BJ (cell line): ENCODE measurements at places on chromosomes 4 and X.

- DNase-seq, result peak; percentile 2
Measured at GRCh38 chr4:82268050-82268825, 105.6 kb downstream of the HNRNPD start.

DNA sequence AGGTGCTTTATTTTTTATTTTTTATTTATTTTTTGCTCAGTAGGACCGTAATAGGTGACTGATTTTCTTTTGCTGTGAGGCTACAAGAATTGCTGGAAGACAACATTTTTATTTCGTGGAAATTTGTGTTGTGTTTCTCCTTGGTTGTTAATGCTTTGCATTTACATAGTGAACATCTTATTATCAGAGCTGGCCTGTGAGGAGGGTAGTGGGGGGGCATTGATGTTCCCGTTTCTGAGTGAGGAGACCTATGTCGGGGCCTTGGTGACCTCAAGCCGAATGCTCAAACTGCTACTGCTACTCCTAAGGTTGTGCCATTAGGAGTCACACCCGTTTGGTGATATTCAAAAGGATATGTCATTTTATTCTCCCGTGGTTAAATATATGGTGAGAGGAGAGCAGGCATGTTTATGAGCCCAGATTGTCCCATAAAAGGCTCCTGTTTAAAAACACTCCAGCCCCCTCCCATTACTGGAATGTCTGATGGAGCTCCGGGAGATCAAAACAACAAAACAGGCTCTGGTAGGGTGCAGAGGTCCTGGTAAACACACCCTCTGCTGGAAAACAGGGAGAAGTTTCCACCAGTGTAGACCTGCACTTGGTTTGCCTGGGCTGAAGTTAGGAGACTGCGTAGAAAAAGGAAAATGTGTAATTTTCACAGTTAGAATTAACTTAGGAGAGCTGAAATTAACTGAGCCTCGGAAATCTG lies 5.6 kb downstream of the PDGFRA start:
- no peak for DNase-seq

DNA sequence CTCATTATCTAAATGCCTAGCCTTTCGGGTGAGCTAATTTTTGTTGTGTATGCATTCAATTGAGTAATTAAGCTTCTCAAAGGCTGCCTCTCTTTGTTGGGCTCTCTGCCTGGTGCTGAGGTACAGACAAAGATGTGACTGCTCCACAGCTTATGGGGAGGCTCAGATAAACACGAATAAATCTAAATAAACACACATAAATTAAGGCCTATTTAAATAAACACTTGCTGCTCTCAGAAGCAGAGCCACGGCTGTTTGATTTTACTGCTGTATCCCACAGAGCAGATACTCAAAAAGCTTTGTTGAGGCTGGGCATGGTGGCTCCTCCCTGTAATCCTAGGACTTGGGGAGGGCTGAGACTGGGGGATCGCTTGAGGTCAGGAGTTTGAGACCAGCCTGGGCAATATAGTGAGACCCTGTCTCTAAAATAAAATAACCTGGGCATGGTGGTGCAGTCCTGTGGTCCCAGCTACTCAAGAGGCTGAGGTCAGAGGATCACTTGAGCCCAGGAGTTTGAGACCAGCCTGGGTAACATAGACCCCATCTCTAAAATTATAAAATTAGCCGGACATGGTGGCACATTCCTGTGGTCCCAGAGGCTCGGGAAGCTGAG lies 8.4 kb upstream of the CD99 start:
- DNase-seq, result no peak

DNA sequence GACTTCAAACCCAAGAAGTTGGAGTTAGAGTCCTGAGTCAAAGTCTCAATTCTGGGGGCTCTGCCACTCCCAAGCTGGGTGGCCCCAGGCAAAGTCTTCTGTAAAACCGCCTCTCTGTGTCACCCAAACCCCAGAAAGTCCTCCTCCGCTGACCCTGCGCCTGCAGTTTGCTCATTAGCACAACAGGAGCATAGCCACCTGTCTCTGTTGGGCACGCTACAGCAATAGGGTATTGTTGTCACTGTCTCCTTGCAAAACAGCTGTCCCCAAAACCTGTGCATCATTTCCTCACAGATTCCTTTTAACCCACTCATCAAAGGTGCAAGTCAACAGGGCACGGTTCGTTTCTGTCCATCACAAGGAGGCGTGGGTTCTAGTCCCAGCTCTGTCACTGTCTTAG lies 8.0 kb upstream of the DGAT2L6 start:
- DNase-seq, result no peak

- no peak for DNase-seq
Measured at GRCh38 chr4:40246011-40246900, 49.4 kb downstream of the RHOH start.

DNA sequence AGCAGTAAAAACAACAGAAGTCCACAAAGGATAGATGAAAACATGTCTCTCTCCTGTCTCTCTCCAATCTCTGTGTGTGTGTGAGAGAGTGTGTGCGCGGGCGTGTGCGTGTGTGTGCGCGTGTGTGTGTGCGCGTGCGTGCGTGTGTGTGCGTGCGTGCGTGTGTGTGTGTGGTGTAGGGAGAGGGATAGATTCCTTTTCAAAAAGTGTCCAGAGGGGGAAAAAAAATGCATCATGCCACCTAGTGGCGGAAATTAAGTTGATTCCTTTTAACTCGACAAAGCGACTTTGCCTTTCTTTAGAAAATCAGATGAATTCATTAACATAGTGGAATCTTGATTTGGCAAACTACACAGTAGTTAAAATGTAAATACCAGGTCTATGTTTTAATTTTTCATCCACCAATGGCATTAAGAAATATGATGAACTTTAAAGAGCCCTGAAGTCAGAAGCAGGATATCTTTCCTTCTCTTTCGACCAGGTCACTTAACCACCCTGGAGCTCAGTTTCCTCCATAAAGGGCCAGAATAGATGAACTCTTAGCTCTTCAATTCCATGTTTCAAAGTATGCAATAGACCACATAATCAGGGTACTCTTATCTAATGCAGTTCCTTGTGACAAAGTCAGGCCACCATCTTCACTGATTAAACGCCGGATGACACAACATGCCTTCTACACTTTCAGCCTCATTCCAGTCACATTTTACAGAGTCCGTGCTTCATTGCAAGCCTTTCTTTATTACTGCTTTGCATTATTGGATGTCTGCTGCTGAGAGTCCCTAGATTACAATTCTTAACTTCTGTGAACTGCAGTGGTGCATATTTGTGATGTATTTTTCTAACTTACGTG lies 162.8 kb downstream of the FBXO8 start:
- DNase-seq, result peak; percentile 20

DNA sequence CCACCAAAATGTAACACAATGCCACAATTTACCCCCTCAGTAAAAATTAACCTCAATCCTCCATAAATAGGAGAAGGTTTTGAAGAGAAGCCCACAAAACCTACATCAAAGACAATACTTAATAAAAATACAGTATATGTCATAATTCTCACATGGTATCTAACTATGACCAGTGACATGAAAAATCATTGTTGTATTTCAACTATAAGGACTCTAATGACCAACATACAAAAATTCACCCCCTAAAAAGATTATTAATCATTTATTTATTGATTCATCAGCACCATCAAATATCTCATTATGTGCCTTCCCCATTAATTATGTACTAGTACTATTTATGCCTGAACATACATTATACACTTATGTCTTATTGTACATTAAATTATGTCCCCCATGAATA lies 77.1 kb upstream of the ZMAT1 start:
- DNase-seq, result no peak

DNA sequence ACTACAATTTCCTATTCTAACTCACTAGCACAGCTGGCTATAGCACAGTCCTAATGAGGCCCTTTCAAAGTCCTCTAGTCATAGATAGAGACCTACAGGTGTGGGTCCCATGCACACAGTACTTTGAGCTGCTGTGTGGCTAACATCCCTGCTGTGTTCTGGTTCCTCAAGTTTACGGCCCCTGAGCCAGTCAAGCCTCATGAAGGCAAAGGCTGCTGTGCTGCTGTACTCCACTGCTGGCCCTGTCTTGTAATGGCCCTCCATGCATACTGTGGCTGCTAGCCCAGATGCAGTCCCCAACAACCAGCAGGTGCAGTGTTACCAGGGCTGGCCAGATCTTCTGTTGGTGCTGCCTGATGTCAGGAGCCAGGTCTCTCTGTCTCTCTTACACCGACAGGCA lies 23.4 kb upstream of the ENPEP start:
- DNase-seq, result no peak
